ENCODE measurements at places on chromosomes 6 and 20.

DNA sequence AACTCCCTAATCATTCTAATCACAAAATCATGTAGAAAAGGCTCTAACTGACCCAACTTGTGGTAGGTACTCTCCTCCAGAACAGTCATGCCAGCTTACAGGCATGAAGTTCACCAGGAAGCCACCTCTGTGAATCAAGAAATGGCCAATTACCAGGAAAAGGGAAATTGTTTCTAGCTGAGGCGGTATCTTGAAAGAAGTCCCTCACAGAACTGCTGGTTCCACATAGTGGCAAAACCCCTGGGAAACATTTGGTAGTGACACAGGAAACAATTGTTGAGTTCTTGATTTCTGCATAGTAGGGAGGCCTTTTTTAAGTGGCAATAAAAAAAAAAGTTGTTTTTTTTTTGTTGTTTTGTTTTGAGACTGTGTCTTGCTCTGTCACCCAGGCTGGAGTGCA, 3.4 kb upstream of the ZHX3 start:
- no peak for DNase-seq

GRCh38 chr6:121940728-121941127, 458.7 kb upstream of the HSF2 start:
- DNase-seq = no peak

DNA sequence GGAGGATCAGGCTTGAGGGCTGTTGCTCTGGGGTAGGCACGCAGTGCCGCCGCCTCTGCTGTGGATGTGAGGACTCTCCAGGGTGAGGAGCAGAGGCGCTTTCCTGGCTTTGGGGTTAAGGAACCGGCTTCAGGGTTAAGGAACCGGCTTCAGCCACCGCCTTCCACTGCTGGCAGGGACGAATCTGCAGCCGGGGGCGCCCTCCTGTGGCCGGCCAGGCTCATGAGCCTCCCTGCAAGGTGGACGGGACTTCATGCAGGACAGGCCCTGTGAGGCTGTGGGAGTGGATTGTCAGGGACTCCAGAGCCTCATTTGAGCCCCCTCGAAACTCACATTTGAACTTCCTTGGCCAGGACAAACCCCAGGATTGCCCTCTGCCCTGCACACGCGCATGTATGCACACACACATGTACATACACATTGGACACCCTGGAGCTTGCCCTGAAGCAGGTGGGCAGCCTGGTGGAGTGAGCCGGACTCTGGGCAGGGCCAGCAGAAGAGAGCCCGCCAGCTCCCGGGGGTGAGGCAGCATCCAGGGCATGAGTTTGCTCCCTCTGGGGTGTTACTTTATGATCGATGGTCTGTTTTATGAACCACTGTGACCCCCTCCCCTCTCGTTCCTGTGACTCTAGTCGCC, 146.9 kb downstream of the PHACTR3 start:
- peak; percentile 8 for DNase-seq

DNA sequence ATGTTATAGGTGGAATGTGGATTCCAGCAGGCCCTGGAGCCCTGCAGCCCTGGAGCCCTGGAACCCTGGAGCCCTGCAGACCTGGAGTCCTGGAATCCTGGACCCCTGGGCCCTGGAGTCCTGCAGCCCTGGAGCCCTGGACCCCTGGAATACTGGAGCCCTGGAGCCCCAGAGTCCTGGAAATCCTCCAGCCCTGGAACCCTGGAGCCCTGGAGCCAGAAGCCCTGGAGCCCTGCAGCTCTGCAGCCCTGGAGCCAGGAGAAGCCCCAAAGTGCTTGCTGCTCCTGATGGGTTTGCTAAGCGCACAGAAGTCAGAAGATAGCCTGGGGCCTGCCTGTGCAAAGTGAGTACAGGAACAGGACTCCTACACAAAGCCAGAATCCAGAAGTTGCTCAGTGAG, 223.1 kb upstream of the PDE10A start:
- DNase-seq = no peak

GRCh38 chr20:34013554-34013953, 19.8 kb downstream of the RALY start:
- DNase-seq = no peak

DNA sequence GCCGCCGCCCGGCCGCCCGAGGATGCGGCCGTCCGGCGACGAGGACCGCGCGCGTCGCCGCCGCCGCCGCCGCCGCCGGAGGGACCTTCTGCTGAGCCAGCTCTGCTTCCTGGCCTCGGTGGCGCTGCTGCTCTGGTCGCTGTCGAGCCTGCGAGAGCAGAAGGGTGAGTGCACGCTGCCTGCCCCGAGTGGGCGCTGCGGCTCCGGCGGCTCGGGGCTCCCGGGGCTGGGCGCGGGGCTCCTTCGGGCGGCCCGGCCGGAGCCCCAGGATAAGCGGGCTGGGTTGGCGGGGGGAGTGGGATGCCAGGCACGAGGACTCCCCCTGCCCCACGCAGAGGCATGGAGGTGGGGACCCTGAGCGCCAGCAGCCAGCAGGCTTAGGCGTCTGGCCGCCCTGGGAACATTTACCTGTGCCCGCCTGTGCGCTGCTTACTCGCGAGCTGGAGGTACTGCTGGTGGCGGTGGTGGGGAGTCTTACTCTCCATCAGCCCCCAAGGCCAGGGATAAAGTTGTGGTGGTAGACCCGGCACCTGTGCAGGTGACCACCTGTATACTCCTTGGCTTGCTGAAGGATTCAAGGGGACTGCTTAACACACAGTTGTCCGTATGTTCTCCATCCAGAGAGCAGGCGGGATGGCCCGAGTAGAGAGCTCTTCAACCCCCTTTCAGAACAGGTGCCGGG, 520 bp downstream of the SLC24A3 start:
- peak; percentile 11 for DNase-seq

DNA sequence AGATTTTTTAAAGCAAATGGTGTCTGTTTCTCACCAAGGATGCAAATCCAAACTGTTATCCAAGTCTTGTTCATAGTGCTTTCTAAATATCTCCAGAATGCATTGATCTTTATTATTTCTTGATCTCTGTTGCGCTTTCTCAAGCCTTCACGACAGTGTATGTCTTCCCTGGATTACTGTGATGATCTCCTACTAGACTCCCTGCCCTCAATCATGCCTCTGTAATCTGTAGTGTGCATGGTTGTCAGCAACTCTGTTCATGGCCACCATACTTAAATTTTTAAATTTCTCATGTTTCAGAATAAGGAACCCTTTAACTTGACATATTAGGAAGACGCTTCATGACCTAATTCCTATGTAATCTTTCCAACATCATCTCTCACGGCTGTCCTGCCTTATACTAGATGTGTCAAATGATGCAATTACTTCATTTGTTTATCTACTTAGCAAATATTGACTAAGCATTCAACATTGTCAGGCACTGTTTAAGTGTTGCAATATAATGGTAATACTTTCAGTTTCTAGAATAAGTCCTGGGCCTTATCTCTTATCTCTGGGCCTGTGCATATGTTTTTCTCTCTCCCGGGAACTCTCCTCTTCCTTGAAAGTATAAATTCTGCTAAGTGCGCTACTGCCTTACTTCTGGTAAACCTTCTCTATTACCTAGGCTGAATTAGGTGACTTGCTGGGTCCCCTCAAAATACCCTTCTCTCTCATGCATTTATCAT, 25.6 kb upstream of the AHI1 start:
- DNase-seq = no peak

DNA sequence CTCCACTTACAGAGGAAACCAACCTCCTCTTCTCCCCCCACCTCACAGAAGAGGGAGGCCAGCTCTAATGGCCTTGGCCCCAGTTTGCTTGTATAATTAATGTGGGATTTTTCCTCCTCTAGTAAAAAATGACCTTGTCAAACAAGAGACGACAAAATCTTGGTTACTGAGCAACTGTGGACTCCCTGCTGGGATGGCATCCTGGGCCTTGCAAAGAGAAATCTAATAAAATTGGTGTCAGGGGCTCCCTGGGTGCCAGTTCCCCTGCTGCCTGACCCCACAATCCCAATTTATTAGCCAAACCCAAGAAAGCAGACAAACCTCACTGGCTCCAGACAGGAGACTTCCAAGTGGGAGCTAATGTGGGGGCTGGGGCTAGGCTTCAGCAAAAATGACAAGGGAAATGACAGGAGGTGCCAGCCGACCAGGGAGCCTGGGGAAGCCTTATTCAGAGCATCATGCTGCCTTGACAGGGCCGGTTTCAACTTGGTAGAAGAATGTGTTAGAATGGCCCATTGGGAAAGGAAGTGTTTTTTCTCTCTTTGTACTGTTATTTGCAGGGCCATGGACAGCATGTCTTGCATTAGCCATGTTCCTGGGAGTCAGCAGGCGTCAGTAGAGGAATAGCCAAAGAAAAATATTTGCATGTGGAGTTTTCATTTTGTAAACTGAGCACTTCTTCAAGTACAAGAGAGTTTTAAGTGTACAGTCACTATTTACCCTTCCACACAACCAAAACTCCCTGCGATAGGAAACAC, 816.9 kb downstream of the DHX35 start:
- no peak for DNase-seq

DNA sequence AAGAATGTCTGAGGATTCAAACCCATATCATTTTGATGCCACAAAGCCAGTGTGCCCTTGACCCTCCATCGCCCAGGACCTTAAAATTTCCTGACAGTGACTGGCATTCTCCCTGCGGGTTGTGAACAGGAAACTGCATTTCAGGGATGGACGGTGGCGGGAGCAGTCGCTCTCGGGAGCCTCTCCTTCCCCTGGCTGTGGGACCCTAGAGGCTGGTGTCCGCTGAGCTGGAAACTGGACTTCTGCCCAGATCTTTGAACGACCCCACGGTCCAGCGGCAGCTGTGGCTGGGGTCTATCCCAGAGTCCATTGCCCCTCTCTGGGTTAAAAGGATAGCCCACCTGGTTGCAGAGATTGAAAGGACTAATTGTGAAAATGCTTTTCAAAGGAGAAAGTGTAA, 1.4 kb upstream of the SEC63 start:
- no peak for DNase-seq

GRCh38 chr6:16437984-16438383, 199.6 kb downstream of the GMPR start:
- no peak for DNase-seq

DNA sequence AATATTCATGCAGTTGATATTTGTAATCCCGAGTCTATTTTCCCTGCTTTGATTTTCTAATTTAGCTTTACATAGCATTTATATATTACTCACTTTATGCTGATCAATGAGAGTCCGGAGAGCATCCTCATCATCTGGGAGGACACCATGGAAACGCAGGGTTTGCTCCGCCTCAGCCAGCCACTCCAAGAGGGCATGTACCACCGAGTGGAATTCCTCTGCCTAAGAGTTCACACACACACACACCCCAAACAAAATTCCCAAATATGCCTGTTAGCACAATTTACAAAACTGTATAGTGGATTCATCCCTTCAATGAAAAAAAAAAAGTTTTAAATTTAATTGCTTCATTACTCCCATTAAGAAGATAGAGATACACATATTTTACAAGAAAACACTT, 160.7 kb downstream of the DST start:
- no peak for DNase-seq

- DNase-seq = no peak
Measured at GRCh38 chr6:153044295-153044694, 41.8 kb upstream of the MTRF1L start.

- DNase-seq = no peak
Measured at GRCh38 chr20:51142448-51142847, 119.5 kb upstream of the KCNG1 start.

GRCh38 chr6:135274561-135275293, 93.6 kb downstream of the MYB start:
- DNase-seq = no peak

- DNase-seq = no peak
Measured at GRCh38 chr6:147223736-147224135, 19.5 kb downstream of the STXBP5 start.

GRCh38 chr20:3188823-3189413, 15.6 kb downstream of the DDRGK1 start:
- DNase-seq = no peak

- no peak for DNase-seq
Measured at GRCh38 chr20:39717936-39718335, 755.8 kb downstream of the DHX35 start.

- no peak for DNase-seq
Measured at GRCh38 chr6:116461331-116461931, at the start of gene CALHM6. Gene CALHM6 (plus strand): TSS chr6:116461375. CDS start chr6:116461930, 555 bp downstream.

- no peak for DNase-seq
Measured at GRCh38 chr20:12825226-12825595, 183.6 kb upstream of the SPTLC3 start.

- DNase-seq = no peak
Measured at GRCh38 chr6:165223736-165224135, 85.7 kb downstream of the C6orf118 start.

GRCh38 chr6:40573221-40573620, 13.9 kb downstream of the LRFN2 start:
- no peak for DNase-seq

DNA sequence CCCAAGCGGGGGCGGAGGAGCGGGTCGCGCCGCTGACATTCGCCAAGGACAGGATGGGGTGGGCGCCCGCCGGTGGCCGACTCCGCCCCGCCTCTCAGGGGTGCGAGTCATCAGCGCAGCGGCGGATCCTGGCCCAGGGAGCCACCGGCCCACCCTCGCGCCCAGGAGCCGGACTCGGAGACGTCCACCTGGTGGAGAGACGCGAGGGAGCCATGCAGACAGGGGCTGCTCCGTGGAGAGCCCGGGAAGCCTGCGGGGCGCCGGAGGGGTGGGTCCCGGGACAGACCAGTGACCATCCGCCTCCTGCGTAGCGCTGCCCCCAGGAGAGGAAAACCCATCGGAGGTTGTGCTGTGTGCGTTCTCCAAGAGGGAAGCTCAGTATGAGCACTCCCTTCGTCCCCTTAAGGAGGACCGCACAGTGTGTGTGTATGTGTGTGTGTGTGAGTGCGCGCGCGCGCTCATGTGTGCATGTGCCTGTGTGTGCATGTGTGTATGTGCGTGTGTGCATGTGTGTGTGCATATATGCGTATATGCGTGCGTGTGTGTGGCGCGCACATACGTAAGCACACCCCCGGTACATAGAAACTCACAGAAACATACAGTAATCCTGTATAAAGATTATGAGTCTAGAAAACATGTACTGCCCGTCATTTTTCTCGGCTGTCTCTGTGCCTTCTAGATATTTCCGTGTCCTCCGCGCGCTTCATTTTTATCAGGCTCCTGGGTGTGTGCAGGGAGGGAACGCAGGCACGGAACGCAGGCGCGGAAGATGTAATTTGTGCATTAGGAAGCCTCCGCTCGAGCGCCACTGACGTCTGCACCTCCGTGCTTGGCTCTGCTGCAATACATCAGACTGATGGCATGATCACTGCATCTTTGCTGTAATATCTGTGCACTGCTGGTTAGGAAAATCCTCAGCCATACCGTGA, 158.9 kb downstream of the TBXT start:
- DNase-seq = no peak

- DNase-seq = no peak
Measured at GRCh38 chr20:8801686-8802085, 267.2 kb upstream of the PLCB4 start.

GRCh38 chr6:75091467-75092190, 114.2 kb downstream of the COL12A1 start:
- no peak for DNase-seq
